Foreskin fibroblast (primary cell): ENCODE measurements at places on chromosomes 3 and 15.

DNA sequence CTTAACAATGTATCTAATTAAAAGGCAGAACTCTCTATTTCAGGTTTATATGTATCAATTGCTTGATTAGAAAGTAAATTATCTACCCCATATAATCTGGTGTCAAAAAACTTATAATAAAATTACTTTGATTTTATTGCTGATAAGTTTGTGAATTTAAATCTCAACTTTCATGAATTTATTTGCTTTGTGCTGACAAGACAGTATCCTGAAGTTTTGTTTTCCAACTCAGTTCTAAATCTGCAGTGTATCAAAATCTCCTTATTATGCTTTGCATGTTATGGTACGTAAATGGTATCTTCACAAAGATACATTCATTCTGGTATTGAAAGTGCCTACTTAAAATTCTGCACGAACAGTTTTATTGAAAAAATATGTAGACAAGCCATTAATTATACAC is 78.5 kb upstream of the ZNF717 start:
- DNase-seq: no peak

GRCh38 chr15:99409097-99409473 is 156.7 kb upstream of the MEF2A start:
- peak; percentile 81 for DNase-seq

GRCh38 chr15:80977627-80978036 is 12.0 kb downstream of the MESD start:
- peak; percentile 80 for DNase-seq

GRCh38 chr3:47016086-47016933 is 36.8 kb downstream of the NBEAL2 start:
- no peak for DNase-seq

DNA sequence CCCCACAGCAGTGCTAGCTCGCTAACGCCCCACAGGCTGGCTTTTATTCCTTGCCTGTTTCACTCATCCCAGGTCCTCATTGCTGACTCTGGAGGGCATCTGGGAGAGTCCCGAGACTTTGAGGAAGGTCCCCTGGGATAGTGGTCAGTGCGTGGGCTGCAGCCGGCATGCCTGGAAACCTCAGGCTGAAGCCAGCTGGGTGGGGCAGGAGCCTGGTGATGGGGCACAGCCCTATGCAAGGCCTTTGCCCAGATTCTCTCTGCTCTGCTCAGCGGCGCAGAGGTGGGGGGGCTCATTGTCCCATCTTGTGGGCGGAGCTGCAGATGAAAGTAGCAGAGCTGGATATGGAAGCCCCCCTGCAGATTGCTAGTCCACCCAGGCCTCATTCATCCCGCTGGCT is 55.7 kb upstream of the SMAD6 start:
- peak; percentile 66 for DNase-seq

- peak; percentile 27 for DNase-seq
Measured at GRCh38 chr3:150132101-150132749, 161.5 kb upstream of the PFN2 start.

- no peak for DNase-seq
Measured at GRCh38 chr3:190375246-190375645, 12.7 kb upstream of the CLDN16 start.

DNA sequence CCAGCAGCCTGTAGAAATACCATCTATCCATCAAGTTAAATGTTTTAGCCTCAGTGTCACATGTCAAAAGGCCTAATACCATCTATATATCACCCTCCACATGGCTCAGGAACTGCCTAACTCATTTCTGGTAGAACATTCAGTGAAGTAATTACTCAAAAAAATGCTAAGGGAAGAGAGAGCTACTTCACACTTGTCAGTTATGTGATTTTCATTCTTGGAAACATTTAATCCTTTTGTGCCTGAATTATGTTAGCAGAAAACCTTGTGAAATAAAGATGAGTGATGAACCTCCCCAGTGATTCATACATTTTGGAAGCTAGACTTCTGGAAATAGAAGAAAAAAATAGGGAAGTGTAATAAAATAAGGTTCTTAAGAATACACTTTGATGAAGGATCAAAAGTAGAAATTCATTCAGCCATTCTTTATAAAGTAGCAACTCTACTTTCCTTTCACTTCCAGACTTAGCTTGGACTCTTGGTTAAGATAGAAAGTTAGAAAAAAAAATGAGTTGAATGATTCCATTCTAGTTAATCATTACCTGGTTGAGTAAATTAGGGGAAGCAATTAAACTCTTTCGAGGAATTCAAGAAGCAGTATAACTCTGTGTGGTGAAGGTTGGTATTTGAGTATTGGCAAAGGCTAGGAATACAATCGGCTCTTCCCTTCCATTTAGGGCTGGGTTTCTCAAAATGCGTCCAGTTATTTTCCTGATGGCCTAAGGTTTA is 3.6 kb downstream of the OTOL1 start:
- DNase-seq: no peak

DNA sequence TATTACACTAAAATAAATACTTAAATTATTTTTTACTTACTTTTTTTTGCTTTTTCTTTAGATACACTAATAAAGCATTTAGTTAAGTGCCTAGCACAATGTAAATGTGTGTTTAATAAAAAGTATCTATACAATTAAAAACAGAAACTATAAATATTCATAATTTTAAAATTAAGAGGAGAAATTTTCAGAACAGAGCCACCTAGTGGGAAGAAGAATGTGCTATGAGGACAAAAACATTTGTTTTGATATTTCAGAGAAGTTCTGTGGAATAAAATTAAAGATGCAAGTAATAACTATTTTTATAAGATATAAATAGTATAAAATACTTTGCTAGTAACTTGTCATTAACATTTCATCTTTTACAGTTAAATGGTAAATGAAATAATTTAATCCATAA is 33.6 kb upstream of the PLSCR5 start:
- DNase-seq: peak; percentile 8

- DNase-seq: peak; percentile 85
Measured at GRCh38 chr3:156605686-156606605, 51.0 kb upstream of the SSR3 start.

- DNase-seq: no peak
Measured at GRCh38 chr3:171569571-171570132, 109.4 kb upstream of the TNIK start.

DNA sequence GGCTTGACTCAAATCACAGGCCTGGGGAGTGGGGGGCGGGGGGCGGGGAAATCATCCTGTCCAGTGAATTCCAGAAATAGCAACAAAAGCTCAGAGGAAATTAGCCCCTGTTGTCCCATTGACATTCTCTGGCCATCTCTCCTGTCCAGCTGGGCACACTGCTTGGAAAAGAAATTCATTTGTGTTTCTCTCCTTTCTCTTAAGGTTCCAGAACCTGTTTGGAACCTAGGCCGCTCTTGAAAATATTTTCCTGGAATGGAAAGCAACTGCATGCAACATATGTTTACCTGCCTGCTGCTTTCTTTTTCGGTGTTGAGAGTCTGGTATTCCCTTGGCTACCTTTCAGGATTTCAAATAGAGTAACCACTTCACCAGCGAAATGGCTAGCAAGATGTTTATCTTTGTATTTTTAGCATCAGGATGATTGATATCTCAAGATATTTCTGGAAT is 169.0 kb downstream of the GHSR start:
- DNase-seq: no peak

DNA sequence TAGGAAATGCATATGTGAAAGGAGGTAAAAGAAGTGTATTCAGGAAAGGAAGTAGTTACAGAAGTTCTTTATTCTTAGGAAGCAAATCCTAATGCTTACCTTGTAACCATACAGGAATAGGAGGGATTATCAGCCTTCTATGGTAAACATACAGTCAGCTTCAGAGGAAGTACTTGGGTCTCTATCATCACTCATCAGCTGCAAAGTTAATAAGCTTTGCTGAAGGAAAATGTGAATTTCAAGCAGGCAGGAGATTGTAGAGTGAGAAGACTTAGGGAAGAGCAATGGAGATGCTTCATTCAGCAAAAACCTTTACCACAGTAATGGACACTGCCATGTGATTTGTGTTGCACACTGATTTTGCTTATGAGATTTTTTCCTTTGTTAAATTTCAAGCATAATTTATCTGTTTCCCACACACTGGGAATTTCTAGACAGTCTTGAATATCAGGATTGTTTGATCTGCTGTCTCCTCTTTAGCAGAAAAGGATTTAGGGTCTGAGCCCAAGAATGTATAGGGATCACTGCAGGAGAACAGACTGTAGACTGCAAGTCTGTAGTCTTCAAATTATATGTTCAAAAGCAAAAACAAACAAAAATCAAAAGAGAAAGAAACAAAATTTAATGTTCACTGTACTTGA is 150.8 kb downstream of the ZNF609 start:
- no peak for DNase-seq

GRCh38 chr3:195147649-195148080 is 123.3 kb downstream of the XXYLT1 start:
- DNase-seq: no peak

GRCh38 chr15:58703610-58704009 is 45.9 kb downstream of the ADAM10 start:
- DNase-seq: no peak

DNA sequence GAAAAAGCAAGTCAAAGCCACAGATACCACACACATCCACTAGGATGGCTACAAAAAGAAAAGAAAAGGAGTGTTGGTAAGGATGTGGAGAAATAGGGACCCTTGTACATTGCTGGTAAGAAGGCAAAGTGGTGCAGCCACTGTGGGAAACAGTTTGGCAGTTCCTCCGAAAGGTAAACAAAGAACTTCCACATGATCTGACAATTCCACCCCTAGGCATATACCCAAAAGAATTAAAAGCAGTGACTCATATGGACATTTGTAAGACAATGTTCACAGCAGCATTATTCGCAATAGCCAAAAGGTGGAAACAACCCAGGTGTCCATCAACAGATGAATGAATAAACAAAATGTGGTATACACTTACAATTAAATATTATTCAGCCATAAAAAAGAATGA is 22.2 kb upstream of the GMPPB start:
- peak; percentile 36 for DNase-seq

DNA sequence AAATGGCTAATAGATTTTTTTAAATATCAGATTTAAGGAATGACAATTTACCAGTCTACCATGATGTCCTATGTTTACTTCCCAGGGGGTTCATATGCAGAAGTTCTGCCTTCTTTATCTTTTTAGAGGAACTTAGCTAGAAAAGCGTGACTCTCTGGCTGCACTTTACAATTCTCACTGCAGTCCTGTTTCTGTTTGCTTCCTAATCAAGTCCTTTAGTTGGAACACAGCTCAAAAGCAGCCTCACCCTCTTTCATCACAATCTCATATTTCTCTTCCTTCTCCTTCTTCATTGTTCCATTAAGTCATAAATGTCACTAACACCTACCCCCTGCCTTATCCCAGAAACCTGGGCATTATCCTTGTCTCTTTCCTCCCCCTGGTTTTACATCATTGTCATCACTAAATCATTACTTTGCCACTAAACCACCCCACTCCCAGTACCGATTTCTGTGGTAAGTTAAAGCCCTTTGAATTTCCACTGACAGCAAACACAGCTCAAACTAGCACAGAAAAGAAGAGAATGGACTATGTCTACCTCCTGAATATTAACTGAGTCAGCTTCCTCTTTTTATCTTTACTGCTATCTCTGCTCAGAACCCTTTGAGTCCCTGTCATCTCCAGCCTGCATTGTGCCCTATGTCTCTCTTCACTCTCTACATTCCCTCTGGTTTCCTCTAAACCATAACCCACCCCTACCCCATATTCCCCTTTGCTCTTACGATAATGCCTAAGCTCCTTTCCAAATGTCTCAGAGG is 13.8 kb upstream of the PPP4R2 start:
- no peak for DNase-seq

- DNase-seq: peak; percentile 47
Measured at GRCh38 chr3:123448536-123449101, at the start of gene ADCY5. ADCY5 (minus strand) TSS chr3:123449090; CDS start chr3:123448545, 545 bp downstream.

GRCh38 chr3:27696906-27697305 is 25.2 kb downstream of the EOMES start:
- DNase-seq: no peak

DNA sequence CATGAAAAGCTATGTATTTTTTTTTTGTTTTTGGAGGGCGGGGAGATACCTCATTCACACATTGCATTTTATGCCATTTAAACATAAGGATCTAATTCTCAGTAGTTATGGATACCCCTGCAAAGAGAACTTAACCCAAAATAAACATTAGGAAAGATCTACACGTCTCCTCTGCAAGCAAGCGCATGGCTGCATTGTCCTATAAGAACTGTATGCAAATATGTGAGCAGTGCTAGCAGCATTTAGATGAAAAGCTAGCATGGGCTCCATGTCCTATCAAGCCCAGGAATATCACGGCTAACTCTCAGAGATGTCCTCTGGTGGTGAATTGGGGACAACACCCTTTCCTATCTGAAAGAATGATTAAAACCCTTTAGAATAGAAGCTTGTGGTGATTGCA is 292.8 kb downstream of the MEX3B start:
- no peak for DNase-seq

DNA sequence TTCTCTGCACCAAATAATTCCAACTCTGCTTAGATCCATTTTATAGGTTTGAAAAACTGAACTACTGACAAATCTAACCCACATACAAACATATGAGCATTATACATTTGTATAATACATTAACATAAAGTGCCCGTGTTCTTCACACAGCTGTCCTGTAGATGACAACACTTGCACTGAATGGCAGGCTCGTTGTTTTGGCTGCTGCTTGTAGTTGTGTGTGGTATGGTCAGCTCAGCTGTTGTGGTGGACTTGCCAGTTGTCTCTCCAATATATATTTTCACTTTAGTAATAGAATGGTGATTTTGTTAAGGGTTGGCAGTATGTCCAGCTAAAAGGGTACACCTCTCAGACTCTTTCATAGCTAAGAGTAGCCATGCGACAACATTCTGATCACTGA is 30.5 kb downstream of the CHST2 start:
- DNase-seq: no peak

- DNase-seq: peak; percentile 32
Measured at GRCh38 chr3:177802151-177802900, 605.0 kb upstream of the TBL1XR1 start.

- DNase-seq: no peak
Measured at GRCh38 chr3:94735354-94735753, 672.5 kb downstream of the NSUN3 start.
